ENCODE measurements at places on chromosomes 7 and 10.

GRCh38 chr10:97919012-97919411 is 69.4 kb downstream of the GOLGA7B start:
- DNase-seq = no peak

DNA sequence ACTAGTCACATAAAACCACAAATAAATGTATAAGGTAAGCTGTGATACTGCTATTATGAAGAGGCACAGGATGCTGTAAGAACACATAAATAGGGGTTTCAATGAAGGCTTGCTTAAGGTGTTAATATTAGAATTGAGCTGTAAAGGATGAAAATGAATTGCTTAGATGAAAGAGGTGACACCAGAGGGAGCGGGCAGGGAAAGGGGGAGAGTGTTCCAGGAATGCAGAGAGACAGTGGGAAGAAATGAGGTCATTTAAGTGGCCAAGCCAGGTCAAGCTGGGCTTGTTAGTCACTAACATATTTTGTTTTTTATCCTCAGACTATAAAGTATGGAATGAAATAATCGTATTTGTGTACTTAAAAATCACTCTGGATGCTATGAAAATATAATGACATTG is 193.5 kb downstream of the NRG3 start:
- DNase-seq = no peak

DNA sequence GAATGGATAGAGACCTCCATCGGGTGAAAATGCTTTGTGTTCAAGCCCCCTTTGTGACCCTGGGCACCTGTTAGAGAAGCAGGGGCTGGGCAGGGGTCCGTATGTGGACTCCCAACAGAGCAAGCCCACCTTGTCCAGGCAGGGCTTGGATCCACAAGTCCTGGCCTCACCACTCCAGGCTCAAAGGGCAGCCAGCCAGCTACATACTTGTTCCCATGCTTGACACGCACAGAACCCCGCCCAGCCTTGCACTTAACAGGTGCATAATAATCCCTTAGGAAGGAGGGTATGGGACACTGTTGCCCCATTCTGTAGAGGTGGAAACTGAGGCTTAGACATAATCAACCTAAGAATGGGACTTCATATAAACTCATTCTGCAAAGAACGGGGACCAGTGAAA is 160.6 kb downstream of the PRKAG2 start:
- DNase-seq = no peak

DNA sequence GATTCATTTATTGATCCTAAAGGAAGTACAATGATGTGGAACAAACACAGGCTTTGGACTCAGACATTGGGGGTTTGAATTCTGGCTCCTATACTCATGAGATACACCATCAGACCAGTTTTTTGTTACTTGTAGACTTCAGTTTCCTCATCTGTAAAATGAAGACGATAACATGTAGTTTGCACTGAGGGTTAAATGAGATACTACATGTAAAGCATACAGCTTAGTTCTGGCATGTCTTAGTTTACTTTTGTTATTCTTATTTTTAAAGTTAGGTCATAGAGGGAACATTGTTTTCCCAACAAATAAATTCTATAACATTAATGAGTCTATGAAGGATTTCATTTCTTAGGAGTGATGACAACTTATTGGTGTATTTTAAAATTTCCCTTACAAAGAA is 183.5 kb upstream of the FAM3C start:
- no peak for DNase-seq

DNA sequence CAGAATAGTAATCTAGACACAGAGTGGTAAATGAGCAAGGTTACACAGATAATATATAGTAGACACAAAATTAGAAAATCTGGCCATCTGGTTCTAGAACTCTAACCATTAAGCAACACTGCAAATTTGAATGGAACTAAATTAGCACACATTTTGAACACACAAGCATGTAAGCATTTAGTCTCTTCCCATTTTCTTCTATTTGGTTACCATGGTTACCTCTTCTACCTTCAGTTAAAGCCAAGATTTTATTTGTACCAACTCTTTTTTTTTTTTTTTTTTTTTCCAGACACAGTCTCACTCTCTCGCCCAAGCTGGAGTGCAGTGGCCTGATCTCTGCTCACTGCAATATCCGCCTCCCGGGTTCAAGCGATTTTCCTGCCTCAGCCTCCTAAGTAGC is 790.5 kb downstream of the MAGI2 start:
- no peak for DNase-seq

- no peak for DNase-seq
Measured at GRCh38 chr10:71398976-71399375, 2.3 kb downstream of the CDH23 start.

- no peak for DNase-seq
Measured at GRCh38 chr7:130344271-130344866, at the start of gene CPA5. CPA5 (plus strand) TSS chr7:130344816; CDS start chr7:130346486, 1,670 bp downstream.

DNA sequence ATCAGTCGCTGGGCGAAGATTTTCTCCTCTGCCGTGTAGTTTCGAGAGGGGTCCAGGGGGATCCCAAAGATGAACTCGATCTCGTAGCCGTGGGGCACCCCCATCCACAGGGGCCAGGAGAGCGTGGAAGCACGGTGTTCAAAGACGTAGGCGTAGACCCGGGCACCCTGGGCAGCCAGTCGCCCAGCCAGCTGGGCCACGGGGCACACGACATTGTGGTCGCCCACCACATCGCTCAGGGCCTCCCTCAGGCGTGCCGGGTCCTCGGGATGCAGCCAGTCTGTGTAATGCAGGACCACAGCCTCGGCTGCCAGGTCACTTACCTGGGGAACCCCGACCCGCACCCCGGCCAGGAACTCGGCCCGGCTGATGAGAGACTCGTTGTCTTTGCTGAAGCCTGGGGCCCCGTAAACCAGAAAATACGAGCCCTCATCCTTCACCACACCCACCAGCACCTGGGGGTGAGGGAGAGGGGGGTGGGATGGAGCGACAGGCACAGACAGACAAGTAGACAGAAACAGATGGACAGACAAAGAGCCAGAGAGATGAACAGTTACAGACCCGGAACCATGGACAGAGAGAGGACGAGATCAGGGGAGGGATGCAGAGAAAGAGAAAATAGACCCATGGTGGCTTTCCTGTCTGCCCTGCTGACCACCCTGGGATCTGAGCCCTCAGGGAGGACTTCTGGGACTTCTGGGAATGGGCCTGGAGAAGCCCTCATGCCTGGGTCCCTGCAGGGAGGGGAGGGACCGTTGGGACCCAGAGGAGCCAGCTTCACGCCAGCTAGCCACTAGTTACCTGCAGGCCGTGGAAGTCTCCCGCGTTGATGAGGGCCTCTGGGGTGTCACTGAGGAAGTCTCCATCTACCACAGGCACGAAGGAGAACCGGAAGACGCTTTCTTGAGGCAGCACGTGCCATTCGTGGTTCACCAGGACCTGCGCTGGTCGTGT is 3.0 kb downstream of the ACHE start:
- DNase-seq = no peak

- no peak for DNase-seq
Measured at GRCh38 chr7:36408589-36408988, 18.9 kb downstream of the ANLN start.

DNA sequence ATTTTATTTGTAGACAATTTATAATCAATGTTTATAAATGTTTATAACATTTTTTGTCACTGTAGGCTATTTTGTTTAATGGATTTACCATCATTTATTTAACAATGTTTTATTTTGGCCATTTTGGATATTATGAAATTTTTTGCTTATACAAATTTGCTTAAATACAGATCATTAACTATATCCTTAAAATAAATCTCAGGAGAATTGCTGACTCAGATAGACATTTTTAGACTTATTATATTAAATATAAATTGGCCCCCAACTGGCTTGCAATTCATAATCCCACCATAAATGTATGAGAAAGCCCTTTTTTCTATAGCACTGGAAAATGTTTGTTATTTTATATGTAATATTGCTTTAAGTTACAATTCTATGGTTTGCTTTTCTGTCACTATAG is 3.8 kb upstream of the CLRN3 start:
- DNase-seq = no peak

DNA sequence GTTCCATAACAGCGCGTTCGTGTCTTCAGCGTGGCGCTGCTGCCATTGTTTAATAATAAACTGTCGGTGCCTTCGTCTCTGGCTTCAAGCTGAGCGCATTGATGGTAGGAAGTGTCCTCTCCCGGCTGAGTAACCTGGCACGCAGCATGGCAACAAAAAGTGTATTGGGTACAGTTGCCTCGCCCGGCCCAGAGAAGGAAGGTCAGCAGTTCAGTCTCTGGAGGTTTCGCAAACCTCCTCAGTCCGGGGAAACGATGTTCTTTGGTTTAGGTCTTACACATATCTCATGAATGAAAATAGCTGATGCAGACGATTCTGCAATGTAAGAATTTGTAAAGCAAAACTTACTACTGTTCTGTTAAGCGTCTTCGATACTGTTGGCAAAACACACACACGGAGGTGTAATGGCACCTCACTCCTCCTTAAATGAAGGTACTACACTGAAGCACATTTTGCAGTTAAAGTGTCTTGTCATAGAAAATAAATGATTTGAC is 739 bp upstream of the CCDC186 start:
- no peak for DNase-seq

DNA sequence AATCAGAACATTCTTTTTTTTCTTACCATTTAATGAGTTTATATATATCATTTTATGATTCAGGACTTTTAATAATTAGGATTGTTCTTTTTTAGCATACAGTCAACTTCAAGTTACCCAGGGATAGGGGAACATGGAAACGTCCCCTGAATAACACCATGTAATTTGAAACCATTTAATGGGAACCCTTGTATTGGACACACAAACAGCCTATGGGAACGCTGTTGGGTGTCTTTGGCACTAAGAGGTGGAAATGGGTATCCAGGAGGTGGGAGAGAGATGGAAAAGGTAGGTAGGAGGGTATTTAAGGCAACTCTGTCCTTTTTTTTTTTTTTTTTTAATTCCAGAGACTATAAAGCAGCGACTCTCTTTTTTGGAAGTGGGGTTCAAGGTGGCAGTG is 2.6 kb downstream of the LUC7L2 start:
- DNase-seq = no peak

DNA sequence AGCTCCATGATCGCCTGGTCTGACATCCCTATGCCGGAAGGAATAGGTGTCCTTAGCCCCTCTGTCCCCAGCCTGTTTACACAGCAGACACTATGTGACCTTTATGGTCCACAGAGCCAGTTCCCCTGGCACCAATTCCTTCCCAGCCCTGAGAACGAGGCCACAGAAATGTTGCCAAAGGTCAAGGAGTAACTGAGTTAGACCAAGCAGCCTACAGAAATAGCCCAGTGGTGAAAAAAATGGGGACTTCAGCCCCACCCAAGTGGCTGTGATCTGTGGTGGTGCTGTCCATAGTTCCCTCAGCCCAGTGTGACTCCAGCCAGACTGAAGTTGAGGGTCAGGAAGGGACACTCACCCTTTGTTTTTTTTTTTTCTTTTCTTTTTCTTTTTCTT is 2.5 kb downstream of the PGAM2 start:
- DNase-seq = no peak

GRCh38 chr7:107032050-107032449 is 12.5 kb upstream of the PRKAR2B start:
- no peak for DNase-seq

- DNase-seq = no peak
Measured at GRCh38 chr7:137789215-137789882, 57.4 kb downstream of the DGKI start.

DNA sequence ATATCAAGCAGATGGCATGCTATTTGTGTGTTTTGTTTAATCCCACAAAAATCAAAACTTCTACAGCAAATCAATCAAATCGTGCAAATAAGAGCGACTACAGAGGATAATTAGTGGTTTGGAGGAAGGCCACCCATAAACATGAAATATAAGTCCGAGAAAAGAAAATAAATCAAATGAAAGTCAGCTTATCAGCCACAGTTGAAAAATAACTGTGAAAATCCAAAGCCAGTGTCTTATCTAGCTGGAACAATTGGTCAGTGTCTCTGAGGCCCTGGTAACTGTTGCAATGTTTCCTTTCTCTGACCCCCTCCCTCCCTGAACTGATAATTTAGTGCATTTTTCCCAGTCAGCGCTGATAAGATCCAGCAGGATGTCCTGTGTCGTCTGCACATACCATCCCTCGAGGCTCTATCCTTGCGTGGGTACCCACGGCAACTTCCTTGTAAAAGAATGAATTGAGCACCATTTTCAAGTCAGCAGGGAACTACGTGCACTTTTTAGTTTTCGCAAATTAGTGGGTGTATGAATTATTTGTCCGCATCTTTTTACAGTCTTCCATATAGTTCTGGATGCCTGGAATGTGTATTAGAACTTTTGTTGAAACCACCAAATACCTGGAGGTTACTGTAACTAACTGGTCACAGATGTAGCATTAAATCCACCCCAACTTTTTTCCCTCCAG is 10.8 kb upstream of the JCAD start:
- DNase-seq = no peak

DNA sequence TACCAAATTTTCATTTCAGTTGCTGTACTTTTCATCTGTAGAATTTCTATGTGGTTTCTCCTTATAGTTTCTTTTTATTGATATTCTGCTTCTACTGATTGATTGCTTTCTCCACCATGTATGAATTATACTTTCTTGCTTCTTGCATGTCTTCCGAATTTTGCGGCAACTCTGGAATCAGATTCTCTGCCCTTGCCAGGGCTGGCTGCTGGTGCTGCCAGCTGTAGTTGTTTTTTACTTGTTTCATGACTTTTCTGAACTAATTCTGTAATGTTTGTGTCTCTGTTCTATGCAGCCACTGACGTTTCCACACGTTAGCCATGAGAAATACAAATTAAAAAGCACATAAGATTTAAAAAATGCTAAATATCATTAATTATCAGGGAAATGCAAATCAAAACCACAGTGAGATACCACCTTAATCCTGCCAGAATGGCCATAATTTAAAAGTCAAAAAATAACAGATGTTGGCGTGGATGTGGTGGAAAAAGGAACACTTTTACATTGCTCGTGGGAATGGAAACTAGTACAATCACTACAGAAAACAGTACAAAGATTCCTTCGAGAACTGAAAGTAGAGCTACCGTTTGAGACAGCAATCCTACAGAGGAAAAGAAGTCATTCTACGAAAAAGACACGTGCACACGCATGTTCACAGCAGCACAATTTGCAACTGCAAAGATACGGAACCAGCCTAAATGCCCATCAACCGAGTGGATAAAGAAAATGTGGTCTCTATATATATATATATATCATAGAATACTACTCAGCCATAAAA is 51.5 kb downstream of the MAD1L1 start:
- DNase-seq = no peak

GRCh38 chr10:11280187-11280932 is 262.7 kb downstream of the CELF2 start:
- no peak for DNase-seq

- no peak for DNase-seq
Measured at GRCh38 chr7:14752301-14752700, 150.2 kb downstream of the DGKB start.

GRCh38 chr10:65845916-65846315 is 1079.9 kb upstream of the LRRTM3 start:
- no peak for DNase-seq

GRCh38 chr10:35506741-35507140 is 98.4 kb upstream of the GJD4 start:
- DNase-seq = no peak

Measured in hippocampal formation (tissue), 2 donors.